ENCODE measurements at places on chromosomes 1 and 21. TPM values are rescaled to one million over a fixed set of nuclear protein-coding genes. Genes with fewer than 3 reads are reported as not detected.

FOXD2 gene
- total RNA-seq = not detected

- no peak for DNase-seq
Measured at GRCh38 chr1:108811611-108812010, 45.3 kb downstream of the AKNAD1 start.

GRCh38 chr1:121546830-121547591, 362.2 kb downstream of the SRGAP2C start:
- DNase-seq = no peak

- DNase-seq = no peak
Measured at GRCh38 chr1:112894561-112895011, 61.4 kb downstream of the SLC16A1 start.

DNA sequence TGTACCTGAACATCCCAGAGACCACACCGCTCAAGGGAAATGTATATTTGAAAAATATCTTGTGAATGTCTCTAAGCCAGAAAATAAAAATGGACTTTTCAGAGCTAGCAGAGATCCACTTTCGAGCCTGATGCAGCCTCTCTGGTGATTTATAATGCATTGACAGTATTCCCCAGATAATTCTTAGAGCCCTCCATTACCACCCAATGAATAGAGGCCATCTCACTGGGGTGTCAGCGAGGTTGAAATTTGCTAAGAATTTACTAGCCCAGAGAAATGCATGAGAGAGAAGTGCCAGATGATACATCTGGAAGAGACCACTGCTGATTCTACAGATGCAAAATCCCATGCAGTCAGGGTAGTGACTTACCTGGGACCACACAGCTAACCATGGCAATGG, 25.5 kb upstream of the NTPCR start:
- DNase-seq = no peak

USP25 gene
- total RNA-seq = 46.0 TPM

RIPK4 gene
- total RNA-seq = 0.17 TPM

- DNase-seq = no peak
Measured at GRCh38 chr1:13528320-13528719, 14.5 kb upstream of the LRRC38 start.

- DNase-seq = no peak
Measured at GRCh38 chr1:240029418-240029817, 62.3 kb upstream of the FMN2 start.

EXTL1 gene
- total RNA-seq = 15.8 TPM

- DNase-seq = peak; percentile 14
Measured at GRCh38 chr1:15089258-15089992, 64.1 kb upstream of the TMEM51 start.

URB2 gene
- 2.9 TPM for total RNA-seq

DNA sequence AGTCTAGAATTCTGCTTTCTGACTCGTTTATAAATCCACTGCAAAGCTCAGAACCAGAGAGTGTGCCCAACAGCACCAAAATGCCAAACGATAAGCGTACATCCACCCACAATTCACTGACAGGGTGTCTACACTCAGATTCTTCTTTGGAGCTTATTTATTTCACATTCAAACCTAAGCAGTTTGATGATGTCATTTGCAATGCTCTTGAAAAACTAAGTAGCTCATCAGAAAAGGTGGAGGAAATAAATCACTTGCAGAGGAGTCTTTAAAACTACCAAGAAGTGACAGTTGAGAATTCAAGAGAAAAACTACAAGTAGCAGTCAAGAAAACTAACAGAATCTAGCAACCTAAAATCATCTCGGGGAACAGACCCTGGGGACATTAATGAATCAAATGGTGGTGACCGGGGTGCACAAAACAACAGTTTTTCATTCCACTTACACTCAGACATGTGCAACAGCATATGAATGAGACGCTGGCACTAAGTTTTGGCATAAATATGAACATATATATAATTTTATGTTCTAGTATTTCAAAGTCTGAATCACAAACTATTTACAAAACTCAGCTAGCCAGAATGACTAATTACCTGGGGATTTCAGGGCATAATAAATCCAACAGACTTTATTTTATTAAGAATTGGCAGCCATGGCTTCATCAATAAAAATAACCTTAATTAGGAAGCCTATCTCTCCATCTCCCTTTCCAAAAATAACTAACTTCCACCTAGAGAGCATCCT, 119.4 kb downstream of the SIPA1L2 start:
- DNase-seq = no peak

DNA sequence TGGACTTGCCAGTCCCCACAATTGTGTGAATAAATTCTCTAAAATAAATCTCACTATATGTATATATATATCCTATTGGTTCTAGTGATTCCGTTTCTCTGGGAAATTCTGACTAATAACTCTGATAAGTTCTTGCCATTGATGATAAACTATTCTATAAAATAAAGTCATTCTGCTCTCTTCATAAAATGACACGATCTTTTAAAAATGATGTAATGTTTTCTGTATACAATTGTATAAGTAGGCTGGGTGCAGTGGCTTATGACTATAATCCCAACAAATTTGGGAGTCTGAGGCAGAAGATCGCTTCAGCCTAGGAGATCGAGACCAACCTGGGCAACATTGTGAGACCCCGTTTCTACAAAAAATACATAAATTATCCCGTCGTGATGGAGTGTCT, 541.0 kb upstream of the ADGRL4 start:
- DNase-seq = no peak

- DNase-seq = no peak
Measured at GRCh38 chr1:183407474-183407873, 10.7 kb downstream of the NMNAT2 start.

DNA sequence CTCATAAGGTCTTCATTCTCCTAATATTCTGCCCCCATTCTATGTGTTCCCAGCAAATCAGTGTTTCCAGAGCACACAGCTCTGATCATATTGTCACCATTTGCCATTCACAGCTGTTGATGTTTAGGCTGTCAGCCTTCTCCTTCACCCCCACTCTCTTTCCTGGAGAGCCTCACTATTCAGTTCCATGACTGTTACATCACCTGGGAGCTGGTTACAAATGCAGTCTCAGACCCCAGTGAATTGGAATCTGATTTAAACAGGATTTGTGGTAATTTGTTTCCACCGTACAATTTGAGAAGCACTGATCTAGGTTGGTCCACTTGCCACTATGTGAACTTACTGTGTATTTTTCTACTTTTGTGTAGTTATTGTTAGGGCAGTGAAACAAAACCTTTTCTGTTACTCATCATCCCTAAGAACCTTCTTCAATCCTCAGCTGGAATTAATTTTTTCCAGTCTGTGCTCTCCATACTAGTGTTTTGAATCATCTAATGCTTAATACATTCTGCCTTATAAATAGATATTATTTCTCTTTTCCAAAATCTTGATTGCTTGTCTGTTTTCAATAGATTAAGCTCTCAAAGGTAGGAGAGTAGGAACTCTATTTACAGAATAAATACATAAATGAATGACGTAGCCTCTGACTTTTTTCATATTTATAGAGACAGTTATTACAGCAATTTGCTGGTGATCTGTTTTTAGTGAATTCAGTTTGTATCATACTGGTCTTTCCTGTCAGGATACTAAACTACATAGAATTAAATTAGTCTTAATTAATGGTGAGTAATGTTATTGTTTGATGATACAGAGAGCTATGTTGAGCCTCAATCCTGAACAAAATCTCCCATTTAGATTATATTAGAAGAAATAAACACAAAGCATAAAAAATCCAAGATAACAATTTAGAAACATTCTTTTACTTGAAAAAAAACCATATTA, 8.1 kb downstream of the SNX7 start:
- DNase-seq = no peak

Data from left ventricle myocardium superior (tissue), 1 donor.